Activated CD4-positive, alpha-beta memory T cell treated with anti-CD3 and anti-CD28 coated beads, Interleukin-2, amount 10 ng/mL, durations not matched to agents 7 days and 5 days (primary cell): ENCODE measurements at places on chromosomes 11 and 22. TPM values are rescaled to one million over a fixed set of nuclear protein-coding genes. Genes with fewer than 3 reads are reported as not detected.

The UBQLN3 gene
- not detected for total RNA-seq

The TTC28 gene
- total RNA-seq = 1.4 TPM

The OR4A47 gene
- total RNA-seq = not detected

The PHLDA2 gene
- 3.7 TPM for total RNA-seq

The APOL1 gene
- total RNA-seq = 64.0 TPM

The GPR83 gene
- total RNA-seq = 0.08 TPM

The PRAME gene
- total RNA-seq = not detected

The GRM5 gene
- total RNA-seq = not detected

The ACR gene
- total RNA-seq = not detected

The FSHB gene
- not detected for total RNA-seq

The OR4C5 gene
- total RNA-seq = not detected

The FZD4 gene
- 0.13 TPM for total RNA-seq

The CDC45 gene
- 56.2 TPM for total RNA-seq

The PRDM11 gene
- total RNA-seq = 0.78 TPM

The MCM5 gene
- 195 TPM for total RNA-seq

The GSTT4 gene
- total RNA-seq = not detected

The ST14 gene
- total RNA-seq = not detected

The PNPLA2 gene
- total RNA-seq = 70.9 TPM

The GUCY1A2 gene
- total RNA-seq = not detected

The SCARF2 gene
- total RNA-seq = 1.1 TPM

The C11orf42 gene
- total RNA-seq = not detected

The OR5L2 gene
- not detected for total RNA-seq

The C11orf21 gene
- total RNA-seq = 68.3 TPM

The NNMT gene
- total RNA-seq = not detected

The HTR3B gene
- not detected for total RNA-seq

The KIRREL3 gene
- not detected for total RNA-seq

The SMIM38 gene
- 0.18 TPM for total RNA-seq

The ZDHHC13 gene
- 26.8 TPM for total RNA-seq
